Osteoblast (primary cell): ENCODE measurements at places on chromosomes 3 and 15.

DNA sequence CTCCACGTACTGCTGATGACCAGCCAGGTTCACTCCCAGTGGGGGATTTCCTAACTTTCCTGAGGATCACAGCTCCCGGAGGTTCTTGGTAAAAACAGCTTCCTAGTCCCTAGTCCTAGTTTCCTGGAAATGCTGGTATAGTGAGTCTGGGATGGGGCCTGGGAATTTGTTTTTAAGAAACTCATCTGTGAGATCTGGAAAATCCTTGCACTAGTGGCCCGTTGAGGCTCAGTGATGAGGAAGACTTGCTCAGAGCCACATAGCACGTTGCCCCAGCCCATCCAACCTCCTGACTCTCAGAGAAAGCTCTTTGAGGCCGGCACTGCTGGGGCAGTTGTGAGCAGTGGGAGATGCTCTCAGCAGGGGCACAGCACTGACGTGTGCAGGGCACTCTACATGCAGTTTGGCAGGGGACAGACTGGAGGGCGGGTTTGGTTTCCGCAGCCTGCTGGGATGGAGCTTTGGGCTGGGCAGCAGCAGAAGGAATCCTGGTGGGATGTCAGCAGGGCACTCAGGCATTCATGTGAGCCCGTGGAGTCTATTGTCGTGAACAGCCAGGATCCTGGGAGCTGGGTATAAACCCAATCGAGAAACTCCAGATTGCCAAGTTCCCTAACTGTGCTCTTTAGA, 31.6 kb downstream of the SAXO2 start:
- DNase-seq, result no peak

DNA sequence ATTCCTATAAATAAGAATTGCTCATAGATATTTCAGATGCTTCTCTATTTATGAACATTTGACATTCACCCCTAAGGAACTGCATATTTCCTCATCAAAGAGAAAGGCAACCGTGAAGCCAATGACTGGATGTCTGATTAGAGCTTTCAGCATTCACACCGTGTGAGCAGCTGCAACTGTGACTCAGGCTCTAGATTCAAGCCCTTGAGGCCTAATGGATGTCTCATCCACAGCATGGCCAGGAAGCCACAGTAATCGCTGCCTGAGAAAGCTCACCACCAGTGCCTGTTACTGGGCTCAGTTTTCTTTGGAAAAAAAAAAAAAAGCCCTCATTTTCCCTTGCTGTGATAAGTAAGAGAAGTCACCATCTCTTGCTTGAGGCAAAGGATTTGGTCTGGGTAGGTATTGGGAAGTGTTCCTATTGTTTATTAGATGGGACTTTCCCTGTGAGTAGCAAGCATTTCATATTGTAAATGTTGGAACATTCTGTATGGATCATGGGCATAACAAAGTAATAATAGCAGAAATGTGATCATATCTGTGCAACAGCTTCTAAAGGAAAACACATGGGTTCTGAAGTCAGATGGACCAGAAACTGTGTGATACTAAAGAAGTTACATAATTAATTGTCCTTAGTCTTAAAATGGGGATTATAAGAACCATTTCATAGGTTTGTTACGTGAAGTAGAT, 783.7 kb downstream of the AGBL1 start:
- DNase-seq, result peak; percentile 93

GRCh38 chr15:74390647-74391288, 23.3 kb upstream of the CYP11A1 start:
- DNase-seq, result no peak

GRCh38 chr15:57425842-57426241, 49.5 kb downstream of the CGNL1 start:
- DNase-seq, result no peak

DNA sequence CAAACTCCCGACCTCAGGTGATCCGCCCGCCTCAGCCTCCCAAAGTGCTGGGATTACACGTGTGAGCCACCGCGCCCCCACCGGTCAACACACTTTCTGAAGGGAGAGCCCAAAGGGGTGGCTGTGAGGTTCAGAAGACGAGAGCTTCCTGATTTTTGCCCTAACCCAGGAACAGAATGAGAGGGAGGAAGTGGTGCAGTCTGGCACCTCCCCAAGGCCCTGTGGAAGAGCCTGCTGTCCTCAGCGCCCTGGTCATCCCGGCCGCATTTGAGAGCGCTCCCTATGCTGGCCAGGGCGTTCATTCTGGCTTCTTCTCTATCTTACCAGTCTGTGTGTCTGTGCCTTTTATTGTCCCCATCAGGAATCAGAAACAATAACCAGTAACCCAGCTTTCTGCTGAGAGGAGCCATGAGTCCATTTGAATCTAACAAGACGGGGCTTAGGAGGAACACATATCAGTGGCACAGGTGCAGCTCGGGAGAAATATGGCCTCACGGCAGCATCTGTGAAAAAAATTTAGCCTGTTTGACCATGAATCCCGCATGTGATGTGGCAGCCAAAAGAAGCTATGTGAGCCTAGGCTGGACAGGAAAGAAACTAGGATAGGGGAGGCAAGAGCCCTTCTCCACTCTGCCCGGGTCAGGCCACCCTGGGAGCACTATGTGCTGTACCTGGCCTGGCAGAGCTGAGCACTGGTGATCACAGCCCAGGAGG, 12.9 kb downstream of the BDH1 start:
- DNase-seq, result peak; percentile 71

DNA sequence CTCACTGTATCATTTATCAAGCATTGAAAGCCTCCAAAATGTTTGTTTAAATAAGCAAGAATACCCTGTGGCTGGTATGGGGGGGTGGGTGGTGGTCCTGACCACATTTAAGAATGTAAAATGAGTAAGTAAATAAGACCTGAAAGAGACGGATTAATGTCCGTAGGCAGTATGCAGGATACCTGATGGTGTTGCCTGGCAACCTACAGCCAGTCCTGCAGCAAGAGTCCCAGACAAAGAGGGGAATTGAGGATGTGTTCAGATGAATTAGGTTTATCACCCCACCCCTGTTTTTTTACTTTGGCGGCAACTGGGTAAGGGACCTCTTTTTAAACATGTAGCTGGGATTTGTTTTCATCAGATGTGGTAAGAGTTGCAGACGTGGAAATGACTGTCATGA, 99.8 kb upstream of the BFSP2 start:
- no peak for DNase-seq
